Ammon's horn (tissue), 1 donor: ENCODE measurements at places on chromosomes 11 and 22.

DNA sequence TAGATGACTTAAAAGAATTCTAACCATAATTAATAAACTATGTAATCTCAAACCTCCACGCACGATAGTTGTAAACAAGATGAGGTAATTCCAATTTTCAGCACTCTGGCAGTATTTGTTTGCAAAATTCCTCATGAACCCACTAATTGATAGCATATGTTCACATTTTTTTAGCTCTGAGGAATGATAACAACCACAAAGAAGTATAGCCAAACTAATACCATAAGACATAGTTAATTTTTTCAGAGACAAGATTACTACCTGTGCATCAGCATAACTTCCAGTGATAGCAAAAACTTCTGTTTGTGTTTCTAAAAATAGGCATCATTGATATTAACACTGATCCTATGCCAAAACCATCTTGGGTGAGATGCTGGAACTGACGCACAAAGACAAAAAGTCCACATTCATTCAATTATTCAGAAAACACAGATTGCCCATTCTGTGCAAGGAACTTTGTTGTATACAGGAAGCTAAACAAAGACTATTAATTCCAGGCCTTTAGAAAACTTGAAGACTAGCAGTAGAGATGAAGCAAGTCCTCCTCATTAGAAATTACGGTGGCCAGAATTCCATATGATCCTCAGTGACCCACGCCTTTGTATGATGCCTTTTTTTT lies 57.7 kb downstream of the PDGFD start:
- DNase-seq = no peak

GRCh38 chr11:62865635-62866034 lies 15.1 kb upstream of the SLC3A2 start:
- no peak for DNase-seq

DNA sequence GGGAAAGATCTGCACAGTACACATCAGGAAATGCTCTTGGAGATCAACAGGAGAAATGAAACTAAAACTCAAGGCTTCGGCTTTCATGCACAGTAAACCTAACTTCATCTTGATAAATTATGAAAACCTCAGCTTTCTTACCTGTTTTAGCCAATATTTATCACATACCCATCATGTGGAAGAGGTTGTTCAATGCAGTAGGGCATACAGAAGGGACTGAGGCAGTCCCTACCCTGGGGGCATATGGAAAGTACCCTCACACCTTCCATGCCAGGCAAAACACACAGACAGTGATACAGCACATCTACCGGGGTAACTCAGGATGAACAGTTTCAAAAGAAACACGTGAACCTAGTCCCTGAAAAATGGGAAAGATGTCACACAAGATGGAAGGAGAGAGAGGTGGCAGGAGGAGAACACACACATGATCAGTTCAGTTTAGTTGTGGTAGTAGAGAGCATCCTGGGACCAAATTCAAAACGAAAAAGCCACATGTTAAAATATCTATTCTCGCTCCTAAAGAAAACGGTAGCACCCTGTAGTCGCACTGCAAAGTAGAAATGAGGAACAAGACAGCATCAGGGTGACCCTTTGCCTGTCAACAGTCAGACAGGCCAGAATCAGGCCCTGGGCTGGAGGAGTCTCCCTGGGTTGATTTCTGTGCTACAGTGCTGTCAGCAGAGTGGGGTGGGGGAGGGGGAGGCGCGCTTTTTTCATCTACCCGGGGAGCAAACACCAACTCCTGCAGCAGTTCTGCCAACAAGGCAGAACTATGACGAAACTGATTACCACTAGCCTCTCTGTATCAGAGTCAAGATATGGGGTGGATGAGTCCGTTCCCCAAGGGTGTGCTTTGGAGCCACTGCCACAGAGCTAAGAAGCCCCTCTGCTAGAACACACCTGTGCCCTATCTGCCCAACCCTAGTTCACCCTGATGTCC lies 1.3 kb downstream of the HIRA start:
- DNase-seq = no peak

- DNase-seq = no peak
Measured at GRCh38 chr22:50734343-50734771, 3.6 kb upstream of the ACR start.

DNA sequence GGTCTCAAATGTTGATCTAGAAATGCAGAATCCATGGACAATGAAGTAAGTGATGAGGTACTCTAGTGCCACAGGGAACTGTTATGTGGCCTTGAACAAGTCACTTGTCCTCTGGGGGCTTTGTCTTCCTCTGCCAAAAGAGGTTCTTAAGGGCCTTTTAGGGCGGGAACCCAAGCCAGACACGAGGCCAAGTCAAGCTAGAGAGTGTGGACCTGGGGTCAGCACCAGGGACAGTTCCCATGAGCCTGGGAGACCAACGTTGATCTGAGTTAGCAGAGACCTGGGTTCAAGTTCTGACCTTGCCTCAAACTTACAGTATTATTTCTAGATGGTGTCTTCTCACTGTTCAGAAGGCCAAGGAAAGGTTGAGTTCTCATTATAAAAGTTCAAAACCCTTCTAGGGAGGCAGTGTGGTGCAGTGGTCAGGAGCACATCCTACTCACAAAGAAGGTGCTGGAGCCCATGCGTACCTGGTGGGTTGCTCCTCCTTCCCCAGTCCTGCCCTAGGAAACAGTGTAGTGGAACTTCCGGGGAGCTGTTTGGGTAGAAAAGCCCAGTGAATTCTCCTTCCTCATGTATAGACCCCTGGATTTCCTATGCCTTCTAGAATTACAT lies 121.5 kb downstream of the CHST1 start:
- DNase-seq = no peak
